GM13976 (cell line): ENCODE measurements at places on chromosomes 7 and 10.

DNA sequence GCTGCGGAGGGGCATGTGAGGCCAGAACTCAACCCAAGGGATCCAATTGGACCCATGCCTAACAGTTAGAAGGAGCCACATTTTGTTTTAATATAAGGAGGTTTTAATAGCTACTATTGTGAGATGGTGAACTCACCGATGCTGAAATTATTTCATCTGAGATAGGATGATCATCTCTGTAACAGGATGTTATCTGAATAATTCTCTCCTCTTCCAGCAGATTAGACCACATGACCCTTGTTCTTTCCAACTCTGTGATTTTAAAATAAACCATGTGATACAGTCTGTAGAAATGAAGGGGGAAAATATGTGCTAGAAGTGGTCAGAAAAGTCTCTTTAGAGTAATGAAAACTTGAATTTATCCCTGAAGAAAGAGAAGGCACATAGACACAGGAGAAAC lies 385.8 kb downstream of the LRMDA start:
- DNase-seq = no peak

GRCh38 chr7:47621979-47622561 lies 40.2 kb upstream of the TNS3 start:
- no peak for DNase-seq

GRCh38 chr7:113267271-113267670 lies 148.9 kb upstream of the SMIM30 start:
- no peak for DNase-seq

DNA sequence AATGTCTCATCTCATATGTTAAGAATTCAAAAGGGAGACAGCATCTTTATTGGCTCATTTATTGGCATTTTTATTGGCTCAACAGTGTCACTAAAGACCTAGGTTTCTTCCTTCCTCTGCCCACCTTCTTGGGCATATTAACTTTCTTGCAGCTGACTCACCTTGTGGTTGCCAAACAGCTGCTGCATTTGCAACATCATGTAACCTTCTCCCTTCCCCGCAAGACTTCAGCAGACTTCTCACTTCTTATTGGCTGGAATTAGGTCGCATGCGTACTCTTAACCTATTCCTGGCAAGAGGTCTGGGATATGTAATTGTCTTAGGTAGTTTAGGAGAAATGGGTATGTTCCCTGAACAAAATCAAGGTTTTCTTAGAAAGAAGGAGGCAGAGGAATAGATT lies 263.2 kb downstream of the POU6F2 start:
- no peak for DNase-seq

GRCh38 chr10:92834986-92835385 lies 13.3 kb upstream of the EXOC6 start:
- no peak for DNase-seq

DNA sequence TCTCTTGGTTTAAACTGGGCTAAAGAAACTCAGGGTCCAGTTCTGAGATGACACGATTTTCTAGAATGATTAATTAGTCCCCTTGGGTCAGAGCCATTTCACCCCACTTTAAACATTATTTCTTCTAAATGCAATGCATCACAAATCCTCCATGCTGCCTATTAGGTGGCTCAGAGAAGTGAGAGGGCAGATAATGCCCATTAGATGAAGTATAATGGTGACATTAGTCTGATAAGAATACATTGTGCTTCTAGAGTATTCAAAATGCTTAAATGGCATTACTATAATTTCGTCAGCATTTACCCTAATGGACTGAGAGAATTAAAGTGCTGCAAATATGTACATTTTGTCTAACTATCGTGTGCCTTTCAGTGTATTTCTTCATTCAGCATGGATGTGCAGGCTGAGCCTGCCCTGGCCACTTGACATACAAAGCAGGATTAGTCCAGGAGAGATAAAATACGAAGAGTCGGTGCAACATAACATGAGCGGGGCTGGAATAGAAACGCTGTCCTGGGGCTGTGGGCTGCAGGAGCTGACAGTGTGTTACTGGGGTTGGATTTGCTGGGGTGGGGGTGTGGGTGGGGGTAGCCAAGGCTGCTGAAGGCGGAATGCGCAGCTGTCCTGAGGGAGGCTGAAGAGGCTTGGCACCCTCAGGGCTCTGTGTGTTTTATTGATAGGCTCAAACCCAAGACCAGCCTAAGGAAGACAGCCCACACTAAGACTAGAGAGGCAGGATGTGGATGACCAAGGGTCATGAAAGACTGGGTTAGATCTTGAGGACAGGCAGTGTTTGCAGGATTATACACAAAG lies 52.8 kb upstream of the KLF6 start:
- no peak for DNase-seq

DNA sequence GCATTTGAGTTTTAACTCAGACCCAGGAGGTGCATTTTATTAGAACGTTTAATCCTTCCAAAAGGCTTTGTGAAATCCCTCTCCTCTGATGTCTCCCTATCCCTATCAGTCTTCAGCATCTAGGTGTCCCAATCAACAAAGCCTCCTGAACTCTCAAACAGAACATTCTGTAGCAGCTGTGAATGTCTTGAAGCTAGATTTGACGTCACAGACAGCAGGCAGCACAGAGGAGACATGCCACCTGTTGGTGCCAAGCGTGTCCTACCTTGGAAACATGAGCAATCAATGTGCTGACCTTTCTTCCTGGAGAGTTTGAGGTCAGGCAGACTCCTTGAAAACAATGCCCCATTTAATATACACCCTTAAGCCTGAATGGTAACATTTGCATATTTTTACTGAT lies 125.5 kb downstream of the RNLS start:
- no peak for DNase-seq

DNA sequence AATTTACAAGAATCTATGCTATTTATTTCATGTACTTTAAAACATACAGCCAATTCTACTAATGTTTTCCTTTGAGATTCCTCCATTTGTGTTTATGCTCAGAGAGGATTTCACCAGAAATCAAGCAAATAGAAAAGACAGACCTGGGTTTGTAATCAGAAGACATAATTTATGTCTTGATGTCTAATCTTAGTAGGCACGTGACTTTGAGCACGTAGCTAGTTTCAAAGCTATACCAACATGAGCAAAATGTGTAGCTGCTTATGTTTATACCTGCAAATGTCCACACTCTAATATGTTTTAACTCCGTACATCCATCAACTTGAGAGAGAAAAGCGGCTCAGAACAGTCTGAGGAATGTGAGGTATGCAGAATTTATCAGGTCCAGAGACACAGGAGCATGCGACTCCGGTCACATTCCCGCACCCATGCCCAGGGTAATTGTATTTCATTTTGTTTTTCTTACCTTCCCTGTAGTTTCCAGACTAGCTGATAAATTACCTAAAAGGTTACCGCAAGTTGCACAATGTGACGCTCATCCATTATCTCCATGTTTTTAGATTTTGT lies 40.0 kb downstream of the SVOPL start:
- no peak for DNase-seq

DNA sequence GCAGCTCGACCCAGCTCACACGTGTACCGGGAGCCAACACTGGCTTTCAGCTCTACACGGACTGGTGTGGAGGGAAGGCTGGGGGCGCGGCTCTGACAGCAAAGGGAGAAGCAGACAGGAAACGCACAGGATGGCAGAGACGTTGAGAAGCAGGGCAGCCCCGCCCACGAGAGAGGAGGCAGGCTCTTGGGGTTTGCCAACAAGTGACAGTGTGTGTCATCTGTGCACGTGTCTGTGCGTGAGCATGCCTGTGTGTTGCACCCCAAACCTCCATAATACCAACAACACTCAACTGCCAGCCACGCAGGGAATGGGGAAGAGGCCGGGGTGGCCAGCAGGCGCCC lies 64.4 kb upstream of the PDGFA start:
- no peak for DNase-seq

GRCh38 chr10:67815571-67816059 lies 22.4 kb downstream of the DNAJC12 start:
- DNase-seq = no peak

- no peak for DNase-seq
Measured at GRCh38 chr10:13722747-13723653, 136.2 kb downstream of the PRPF18 start.

GRCh38 chr10:33721509-33721908 lies 387.0 kb upstream of the NRP1 start:
- DNase-seq = no peak

DNA sequence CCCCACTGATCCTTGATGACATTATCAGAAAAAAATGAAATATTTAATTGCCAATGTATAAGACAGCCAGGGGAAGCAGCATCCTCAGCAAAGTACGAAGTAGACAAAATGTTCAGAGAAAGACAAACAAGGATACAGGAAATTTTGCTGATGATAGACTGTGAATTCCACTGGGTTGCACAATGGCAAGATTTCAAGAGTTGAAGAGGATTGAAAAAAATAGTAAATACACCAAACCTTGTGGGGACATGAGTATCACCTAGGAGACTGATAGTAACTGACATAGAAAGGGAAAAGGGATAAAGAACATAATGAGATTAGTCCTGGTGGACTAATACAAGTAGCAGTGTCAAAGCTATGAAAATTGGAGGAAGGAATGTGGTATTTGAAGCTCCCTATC lies 16.5 kb downstream of the CNOT4 start:
- DNase-seq = no peak

DNA sequence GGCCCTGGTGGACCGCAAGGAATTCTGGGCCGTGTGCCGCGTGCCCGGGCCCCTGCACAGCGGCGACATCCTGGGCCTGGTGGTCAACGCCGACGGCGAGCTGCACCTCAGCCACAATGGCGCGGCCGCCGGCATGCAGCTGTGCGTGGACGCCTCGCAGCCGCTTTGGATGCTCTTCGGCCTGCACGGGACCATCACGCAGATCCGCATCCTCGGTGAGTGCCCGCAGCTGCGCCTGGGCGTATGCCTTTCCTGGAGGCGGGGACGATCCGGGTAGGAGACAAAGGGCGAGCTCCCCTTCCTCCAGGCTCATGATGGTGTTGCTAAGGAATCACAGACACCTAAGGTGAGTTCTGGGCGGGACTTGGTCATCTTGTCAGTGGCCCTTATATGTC lies 91.5 kb downstream of the NEURL1 start:
- DNase-seq = no peak

DNA sequence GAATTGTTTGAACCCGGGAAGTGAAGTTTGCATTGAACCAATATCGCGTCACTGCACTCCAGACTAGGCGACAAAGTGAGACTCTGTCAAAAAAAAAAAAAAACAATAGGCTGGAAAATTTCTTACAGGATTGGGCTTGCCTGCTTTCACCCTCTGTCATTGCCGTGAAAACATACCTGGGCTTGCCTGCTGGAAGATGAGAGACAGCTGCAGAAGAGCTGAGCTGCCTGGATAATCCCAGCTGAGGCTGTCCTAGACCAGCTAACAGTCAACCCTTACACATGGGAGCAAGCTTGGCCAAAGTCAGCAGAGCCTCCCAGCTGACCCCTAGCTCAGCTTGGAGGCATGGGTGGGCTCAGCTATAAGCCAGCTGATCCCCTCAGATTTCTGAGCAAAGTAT lies 306.2 kb downstream of the CCSER2 start:
- DNase-seq = no peak

DNA sequence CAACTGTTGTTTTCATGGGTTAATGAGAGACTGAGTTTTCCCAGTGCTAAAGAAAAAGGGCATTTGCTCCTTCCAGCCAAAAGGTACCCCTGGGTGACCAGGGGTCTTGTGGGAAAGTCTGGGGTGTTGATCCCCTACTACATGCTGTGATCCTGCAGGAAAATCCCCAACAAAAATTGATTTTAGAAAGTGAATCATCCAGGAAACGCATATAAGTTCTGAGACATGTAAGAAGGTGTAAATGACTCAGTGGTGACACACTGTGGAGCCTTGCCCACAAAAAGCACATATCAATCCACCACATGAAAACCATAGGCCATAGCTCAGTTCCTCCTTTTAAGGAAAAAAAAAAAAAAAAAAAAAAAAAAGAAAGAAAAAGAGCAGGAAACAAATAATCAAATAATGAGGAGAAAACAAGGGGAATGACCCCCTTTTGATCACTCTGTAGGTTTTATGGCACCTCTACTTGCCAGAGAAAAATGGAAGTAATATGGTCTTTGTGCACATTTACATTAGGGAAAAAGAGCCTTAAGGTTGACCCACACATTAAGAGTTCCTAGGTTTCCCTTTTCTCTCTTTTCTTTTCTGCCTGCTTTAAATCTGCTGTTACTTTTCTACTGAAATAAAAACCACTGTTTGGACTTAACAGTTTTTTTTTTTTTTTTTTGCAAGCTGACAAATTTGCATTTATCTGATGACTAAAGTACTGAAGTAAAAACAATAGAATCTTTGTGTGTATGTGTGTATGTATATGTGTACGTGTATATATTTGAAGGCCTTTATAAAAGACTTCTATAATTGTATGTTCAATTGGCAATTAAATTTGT lies 386.0 kb downstream of the KIF20B start:
- peak; percentile 48 for DNase-seq

DNA sequence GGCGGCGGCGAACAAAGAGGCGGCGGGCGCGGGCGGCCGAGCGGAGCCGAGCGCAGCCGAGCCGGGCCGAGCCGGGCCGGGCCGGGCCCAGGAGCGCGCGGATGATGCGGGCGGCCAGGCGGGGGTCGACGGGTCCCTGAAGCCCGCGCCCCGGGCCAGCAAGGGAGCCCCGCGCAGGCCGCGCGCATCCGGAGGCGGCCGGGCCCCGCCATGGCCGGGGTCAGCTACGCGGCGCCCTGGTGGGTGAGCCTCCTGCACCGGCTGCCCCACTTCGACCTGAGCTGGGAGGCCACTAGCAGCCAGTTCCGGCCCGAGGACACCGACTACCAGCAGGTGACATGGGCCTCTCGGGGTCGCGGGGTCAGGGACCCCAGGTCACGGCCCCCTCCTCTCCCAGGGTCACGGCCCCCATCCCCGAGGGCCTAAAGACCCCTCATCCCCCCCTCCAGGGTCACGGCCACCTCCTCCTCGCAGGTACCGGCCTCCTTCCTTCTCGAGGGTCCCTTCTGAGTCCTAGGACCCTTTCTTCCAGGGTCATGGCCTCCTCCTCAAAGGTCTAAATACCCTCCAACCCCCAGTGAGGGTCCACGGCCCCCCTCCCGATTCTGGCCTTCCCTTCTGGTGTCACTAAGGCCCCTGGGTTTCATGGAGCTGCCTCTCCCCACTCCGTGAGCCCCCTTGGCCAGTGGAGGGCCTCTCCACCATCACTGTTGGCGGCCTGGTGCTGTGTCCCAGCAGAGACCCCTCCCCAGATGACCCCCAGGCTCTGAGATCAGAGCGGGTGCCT lies at the start of gene TTYH3:
TTYH3 (plus strand) TSS at position 41 of the 787 bp plus-strand sequence; CDS start at position 211, 170 bp downstream.
- DNase-seq = no peak

- DNase-seq = no peak
Measured at GRCh38 chr10:83691791-83692596, 447.3 kb upstream of the GHITM start.

GRCh38 chr10:12729885-12730284 lies 271.6 kb downstream of the CCDC3 start:
- DNase-seq = no peak
